Psoas muscle (tissue), 8 donors: ENCODE measurements at places on chromosomes 5 and 9. TPM values are rescaled to one million over a fixed set of nuclear protein-coding genes. Genes with fewer than 3 reads are reported as not detected.

Gene AFAP1L1
- total RNA-seq: 21.0 TPM

Gene BTNL3
- total RNA-seq: not detected

Gene AIF1L
- 11.6 TPM for total RNA-seq

- no peak overlapping the region for H3K4me3 ChIP-seq
- H3K36me3 ChIP-seq: no peaks in the 10 kb centered on the region
- peak; percentile 29 for DNase-seq
- no peak overlapping the region for H3K27ac ChIP-seq
- no peaks in the 10 kb centered on the region for H3K27me3 ChIP-seq
Observed at GRCh38 chr5:170791325-170791954, 7.9 kb downstream of the GABRP start.

GRCh38 chr5:179244044-179244443 is 101.2 kb downstream of the ADAMTS2 start:
- no peak overlapping the region for H3K4me3 ChIP-seq
- no peaks in the 10 kb centered on the region for H3K36me3 ChIP-seq
- no peaks in the 10 kb centered on the region for H3K4me1 ChIP-seq
- H3K27ac ChIP-seq: no peak overlapping the region

GRCh38 chr9:76680716-76681425 is 83.4 kb upstream of the PCA3 start:
- H3K4me1 ChIP-seq: no peaks in the 10 kb centered on the region
- H3K27me3 ChIP-seq: no peaks in the 10 kb centered on the region
- DNase-seq: no peak

GRCh38 chr5:145760660-145761059 is 74.5 kb downstream of the PRELID2 start:
- H3K4me1 ChIP-seq: no peaks in the 10 kb centered on the region
- no peak overlapping the region for H3K27ac ChIP-seq
- H3K27me3 ChIP-seq: no peaks in the 10 kb centered on the region
- no peaks in the 10 kb centered on the region for H3K36me3 ChIP-seq
- no peak overlapping the region for H3K4me3 ChIP-seq
